ENCODE measurements at places on chromosomes 2 and 18.
A peak's percentile ranks its signal among the peaks of the same experiment; 100 is the strongest.

GRCh38 chr2:200446612-200447011 is 63.3 kb downstream of the KCTD18 start:
- DNase-seq = no peak
- H3K36me3 ChIP-seq = peaks cover 31% of the 10 kb centered on the region
- H3K4me1 ChIP-seq = peaks cover 4% of the 10 kb centered on the region
- H3K27ac ChIP-seq = no peak overlapping the region

DNA sequence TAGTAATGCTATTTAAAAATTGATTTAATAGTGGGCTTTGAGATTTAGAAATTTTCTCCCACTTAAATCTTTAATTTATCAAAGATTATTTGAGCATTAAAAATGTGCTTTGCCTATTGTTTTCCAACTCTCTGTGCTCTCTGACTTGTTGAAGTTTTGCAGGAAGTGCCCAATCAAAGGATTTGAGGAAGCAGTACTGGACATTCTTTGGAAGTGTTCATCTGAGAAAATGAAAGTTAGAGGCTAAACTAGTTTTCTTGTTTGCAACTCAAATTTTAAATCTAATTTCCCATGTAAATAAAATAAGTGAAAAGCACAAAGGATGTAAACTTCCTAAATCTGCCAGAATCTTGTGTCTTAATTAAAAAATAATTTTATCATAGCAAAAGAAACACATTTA is 89.1 kb downstream of the CAMKMT start:
- no peak overlapping the region for H3K4me3 ChIP-seq
- H3K4me1 ChIP-seq = peaks cover 7% of the 10 kb centered on the region
- no peak overlapping the region for H3K27ac ChIP-seq
- no peaks in the 10 kb centered on the region for H3K27me3 ChIP-seq

GRCh38 chr2:119104414-119104813 is 54.1 kb downstream of the C1QL2 start:
- no peaks in the 10 kb centered on the region for H3K27me3 ChIP-seq
- DNase-seq = no peak
- no peaks in the 10 kb centered on the region for H3K36me3 ChIP-seq
- no peak overlapping the region for H3K27ac ChIP-seq

DNA sequence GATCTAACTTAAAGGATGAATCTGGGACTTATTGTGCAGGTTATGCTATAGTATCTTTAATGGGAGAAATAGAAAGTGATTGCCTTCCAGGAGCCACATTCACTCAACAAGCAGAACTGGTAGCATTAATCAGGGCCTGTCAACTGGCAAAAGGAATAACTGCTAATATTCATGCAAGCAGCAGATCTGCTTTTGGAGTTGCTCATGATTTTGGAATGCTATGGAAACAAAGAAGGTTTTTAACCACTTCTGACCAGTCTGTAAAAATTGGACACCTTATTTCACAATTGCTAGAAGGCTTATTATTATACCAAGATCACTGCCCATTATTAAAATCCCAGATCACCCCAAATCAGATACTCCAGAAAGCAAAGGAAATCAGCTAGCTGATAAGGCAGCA is 200.4 kb downstream of the MREG start:
- H3K4me3 ChIP-seq = no peak overlapping the region
- no peaks in the 10 kb centered on the region for H3K4me1 ChIP-seq
- DNase-seq = no peak
- no peak overlapping the region for H3K27ac ChIP-seq
- H3K27me3 ChIP-seq = no peaks in the 10 kb centered on the region

DNA sequence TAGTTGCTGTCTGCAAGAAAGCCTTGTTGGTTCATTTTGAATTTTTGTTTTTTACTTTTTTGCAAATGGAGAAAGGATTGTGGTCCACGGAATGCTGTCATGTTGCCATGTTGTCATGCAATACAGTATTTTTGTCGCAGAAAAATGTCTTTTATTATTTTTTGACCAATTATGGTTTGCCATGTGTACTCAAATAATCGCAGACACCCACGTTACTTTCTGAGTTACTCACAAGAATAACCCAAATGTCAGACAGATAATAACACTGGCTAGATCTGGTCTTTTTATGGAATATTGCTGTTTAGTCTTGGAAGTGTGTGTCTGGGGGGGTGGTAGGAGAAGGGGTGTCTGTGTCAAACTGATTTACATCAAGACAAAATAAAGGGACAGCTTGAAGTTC is 188.9 kb downstream of the LTBP1 start:
- H3K27ac ChIP-seq = peak overlapping the region; percentile 47
- no peak overlapping the region for H3K4me3 ChIP-seq
- peaks cover 20% of the 10 kb centered on the region for H3K4me1 ChIP-seq
- H3K36me3 ChIP-seq = no peaks in the 10 kb centered on the region
